ENCODE measurements at places on chromosomes 1 and 21.

- DNase-seq: no peak
Observed at GRCh38 chr1:152495066-152495675, 15.4 kb upstream of the LCE5A start.

DNA sequence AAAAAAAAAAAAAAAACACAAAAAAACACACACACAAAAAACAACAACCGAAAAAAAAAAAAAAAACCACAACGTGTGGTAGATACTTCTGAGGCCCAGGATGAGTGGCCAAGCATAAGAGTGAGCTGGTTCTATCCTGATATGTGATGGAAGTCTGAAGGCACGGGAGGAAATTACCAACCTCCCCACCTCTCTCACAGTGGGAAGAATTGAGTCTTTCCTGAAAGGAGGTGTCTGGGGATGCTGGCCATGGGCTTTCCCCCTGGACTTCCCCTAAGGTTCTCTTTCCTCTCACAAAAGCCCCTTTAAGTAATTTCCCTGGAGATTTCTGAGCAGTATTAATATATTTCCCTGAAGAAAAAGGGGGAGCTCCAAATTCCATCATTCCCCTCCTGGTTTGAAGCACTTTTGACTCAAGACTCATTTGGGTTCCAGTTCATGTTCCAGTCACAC lies 5.2 kb downstream of the TMCC2 start:
- DNase-seq: no peak

DNA sequence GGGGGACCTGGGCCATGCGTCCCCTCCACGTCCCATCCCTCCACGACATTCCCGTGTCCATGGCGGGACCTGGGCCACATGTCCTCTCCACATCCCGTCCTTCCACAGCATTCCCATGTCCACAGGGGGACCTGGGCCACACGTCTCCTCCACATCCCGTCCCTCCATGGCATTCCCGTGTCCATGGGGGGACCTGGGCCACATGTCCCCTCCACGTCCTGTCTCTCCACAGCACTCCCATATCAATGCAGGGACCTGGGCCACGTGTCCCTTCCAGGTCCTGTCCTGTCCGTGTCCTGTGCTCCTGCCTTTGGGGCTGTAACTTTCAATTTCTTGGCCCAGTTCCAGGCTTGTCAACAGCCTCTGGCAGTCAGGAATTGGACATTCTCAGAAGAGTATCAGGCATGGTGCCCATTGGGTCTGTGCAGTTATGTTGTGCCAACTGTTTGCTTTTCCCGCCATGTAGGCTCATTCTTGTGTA lies 47.1 kb downstream of the WNT9A start:
- no peak for DNase-seq

GRCh38 chr1:234214911-234215892 lies 158.1 kb upstream of the COA6 start:
- no peak for DNase-seq

- no peak for DNase-seq
Observed at GRCh38 chr1:90687747-90688146, 29.4 kb downstream of the BARHL2 start.

GRCh38 chr1:12475947-12476346 lies 142.1 kb downstream of the DHRS3 start:
- DNase-seq: no peak

- DNase-seq: no peak
Observed at GRCh38 chr1:234943836-234944402, 184.7 kb downstream of the TOMM20 start.

- no peak for DNase-seq
Observed at GRCh38 chr1:106637566-106637965, 418.9 kb upstream of the PRMT6 start.

DNA sequence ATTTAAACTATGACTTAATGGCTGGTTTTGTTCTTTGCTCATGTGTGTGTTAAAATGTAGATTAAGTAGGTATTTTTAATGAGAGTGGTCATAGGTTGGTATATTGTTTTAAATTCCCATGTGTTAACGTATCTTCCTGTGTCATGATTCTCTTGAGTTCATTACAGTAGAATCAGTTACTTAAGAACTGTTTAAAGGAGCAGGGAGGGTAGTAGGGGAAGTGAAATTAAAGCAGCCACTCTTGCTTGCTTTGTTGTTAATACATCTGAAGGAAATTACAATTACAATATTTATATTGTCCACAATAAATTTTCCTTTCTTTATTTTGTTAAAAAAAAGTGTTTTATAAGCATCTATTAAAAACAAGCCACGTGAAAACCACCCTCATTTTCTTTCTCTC lies 119.2 kb upstream of the KIAA1614 start:
- DNase-seq: no peak

DNA sequence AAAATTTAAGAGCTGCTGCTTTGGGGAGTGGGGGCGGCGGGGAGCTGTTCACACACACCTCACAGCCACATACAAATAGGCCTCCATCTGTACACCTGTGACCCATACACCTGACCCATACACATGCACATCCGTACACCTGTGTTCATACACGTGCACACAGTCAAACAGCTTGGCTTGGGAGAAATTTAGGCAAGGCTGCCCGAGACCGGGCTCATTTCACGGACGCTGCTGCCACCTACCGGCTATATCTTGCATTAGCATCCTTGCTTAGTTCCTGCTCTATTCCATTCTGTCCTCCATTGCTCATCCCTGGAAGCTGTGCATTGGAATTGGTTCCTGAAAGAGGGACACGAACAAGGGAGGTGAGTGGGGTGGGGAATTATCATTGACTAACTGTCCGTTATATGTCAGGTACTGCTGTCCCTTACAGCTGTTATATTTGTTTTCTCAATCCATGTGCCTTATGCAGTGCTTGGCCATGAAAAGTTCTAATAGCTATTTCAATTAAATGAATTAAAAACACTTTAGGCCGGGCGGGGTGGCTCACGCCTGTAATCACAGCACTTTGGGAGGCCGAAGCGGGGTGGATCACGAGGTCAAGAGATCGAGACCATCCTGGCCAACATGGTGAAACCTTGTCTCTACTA lies 37.1 kb upstream of the EPB41 start:
- DNase-seq: peak; percentile 58

DNA sequence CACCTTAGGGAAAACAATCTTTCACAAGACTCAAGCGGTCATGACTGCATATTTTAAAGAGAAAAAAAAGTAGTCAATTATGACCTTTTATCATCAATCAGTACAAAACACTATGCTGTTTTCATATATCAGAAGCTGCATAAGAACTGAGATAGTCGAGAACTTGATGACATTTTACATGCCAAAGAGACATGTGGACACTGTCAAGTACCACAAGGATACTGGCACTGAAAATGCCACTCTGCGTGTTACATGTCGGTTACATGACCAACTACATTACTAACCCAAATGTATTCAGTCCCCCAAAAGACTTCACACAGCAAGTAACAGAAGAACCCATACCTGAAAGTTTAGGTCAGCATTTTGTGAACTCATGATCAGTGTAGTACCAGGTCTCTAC lies 975.0 kb upstream of the ADGRL4 start:
- no peak for DNase-seq
